ENCODE measurements at places on chromosomes 16 and 17. TPM values are rescaled to one million over a fixed set of nuclear protein-coding genes. Genes with fewer than 3 reads are reported as not detected.
A peak's percentile ranks its signal among the peaks of the same experiment; 100 is the strongest.

GRCh38 chr17:55134486-55135157 lies 130.1 kb upstream of the HLF start:
- DNase-seq = peak; percentile 7

- no peak for DNase-seq
Measured at GRCh38 chr16:66481081-66481942, 54.2 kb downstream of the BEAN1 start.

DNA sequence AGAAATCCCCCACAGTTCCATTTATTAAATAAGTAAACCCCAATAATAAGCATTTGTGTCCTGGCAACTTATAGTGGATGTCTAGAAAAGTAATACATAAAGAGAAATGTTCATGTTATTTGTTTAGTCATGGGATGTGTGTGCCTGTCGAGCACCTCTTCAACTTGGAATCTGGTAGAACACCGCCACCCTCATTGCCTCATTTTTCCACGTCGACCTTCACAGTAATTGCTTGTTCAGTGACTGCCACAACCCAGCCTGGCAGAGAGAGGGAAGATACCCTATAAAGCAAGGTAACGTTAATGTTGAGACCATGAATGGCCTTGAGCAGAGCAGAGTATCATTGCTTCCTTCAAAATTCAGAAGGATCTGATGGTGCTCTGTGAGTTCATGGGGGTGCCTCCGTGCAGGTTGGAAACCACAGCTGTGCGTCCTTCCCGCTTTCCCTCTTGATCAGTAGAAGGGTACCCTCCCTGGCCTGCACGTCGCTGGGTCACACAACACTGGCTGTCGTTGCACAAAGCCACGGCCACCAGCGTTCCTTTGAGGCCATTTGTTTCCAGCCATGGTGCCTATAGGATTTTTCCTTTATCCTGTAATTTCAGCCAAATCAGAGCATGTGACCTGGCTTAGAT lies 3.7 kb upstream of the DNASE1 start:
- no peak for DNase-seq

GRCh38 chr17:76309461-76309860 lies 1.4 kb upstream of the QRICH2 start:
- no peak for DNase-seq

- DNase-seq = no peak
Measured at GRCh38 chr16:50386774-50387173, 18.0 kb upstream of the BRD7 start.

DNA sequence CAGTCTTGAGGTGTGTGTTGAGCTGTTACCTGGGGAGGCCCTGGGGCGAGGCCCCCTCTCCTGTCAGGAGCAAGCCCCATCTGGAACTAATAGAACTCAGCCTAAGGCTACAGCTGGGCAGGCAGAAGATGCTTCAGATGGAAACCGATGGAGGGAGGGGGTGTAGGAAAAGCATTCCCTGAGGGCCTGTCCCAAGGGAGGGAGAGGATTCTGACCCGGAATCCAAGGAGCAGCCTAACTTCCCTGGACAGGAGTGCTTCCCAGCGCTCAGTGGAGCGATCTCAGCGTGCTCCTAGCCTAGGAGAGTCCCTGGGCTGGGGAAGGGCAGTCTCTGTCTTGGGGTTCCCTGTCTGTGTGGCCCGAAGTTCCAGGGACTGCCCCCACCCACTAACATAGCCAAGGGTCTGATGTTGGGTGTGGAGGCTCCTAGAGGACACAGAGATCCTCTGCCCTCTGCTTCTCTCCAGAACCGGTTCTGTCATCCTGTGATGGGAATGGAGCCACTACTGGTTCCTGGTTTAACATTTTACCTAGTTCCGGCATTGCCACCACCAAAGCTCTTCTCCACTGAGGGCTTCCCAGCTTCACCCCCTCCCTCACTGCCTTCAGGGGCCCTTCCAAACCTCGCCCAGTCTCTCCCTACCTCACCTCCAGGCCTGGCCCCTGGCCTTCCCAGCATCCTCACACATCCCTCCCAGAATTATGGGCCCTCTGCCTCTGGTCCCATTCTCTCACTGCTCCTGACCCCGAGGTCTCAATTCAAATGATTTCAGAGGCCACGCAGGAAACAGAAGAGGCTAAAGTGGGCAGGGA lies 58.7 kb downstream of the RTN4RL1 start:
- no peak for DNase-seq

- no peak for DNase-seq
Measured at GRCh38 chr16:732332-732731, 5.4 kb downstream of the HAGHL start.

DNA sequence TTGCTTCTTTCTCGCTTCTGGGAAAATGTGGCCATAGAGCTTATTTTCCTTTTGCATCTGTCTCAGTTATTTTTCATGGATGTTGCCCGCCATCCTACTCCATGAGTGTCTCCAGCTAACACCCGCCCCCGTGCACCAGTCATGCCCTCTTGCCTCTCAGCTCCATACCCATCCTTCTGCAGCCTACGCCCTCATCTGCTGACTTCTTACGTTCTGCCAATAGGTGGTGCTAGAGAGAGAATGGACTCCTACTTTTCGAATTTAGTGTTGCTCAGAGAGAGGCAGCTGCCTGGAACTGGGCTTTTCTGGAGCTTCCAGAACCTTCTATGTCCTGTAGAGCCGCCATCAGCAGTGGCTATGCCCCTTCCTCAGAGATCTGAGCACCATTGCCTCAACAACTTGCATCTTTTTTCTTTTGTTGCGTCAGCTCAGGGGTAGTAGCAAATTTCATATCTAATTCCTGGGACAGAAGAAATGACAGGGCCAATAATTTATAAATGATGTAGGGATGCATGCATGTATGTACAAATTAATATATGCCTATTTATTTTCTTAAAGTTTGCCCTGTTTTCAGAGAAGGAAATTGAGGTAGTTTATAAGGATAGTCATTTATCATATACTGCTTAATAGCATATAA lies 119.7 kb upstream of the MYOCD start:
- DNase-seq = peak; percentile 38

DNA sequence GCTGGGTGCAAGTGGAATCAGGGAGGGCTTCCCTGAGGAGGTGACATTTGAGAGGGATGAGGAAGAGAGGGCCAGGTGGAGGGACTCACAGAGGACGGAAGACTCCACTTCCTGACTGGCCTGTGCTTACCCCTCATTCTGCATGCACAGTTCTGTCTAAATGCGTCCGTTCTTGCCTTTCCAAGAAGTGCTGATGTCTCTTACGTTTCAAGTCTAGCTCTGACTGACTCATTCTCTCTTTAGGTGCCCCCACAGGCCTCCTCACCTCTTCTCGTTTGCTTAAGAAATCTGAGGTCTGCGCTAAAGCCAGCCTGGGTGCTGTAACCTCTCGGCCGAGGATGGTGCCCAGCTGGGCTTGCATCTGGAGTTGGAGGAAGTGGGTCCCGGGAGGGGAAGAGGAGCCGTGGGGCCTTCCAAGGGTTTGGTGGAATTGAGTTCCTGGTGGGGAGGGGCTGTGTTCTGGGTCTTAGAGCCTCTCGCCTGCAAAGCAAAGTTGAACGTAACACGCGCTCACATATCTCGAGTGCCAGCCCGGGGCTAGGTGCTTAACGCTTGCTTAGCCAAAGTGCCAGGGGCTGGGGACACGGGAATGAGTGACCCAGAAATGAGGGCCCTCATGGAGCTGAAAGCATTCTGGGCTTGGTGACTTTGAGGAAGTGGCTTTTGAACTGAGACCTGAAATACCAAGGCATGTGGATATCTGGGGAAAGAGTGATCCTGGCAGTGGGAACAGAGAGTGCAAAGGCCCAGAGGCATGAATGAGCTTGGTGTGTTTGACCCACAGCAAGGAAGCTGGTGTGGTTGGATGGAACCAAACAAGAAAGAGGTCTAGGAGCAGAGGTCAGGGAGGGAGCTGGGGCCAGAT lies 4.8 kb downstream of the IL4R start:
- DNase-seq = no peak

GRCh38 chr17:78379131-78379491 lies 662 bp downstream of the PGS1 start:
- peak; percentile 83 for DNase-seq

GRCh38 chr16:2469399-2470233 lies 1.5 kb upstream of the NTN3 start:
- DNase-seq = no peak

- no peak for DNase-seq
Measured at GRCh38 chr17:43014020-43014648, 7.5 kb downstream of the IFI35 start.

KRT16 gene
- polyA plus RNA-seq = 0.09 TPM
